ENCODE measurements at places on chromosomes 6 and 20. TPM values are rescaled to one million over a fixed set of nuclear protein-coding genes. Genes with fewer than 3 reads are reported as not detected.

Gene GMPR
- total RNA-seq, result 0.49 TPM

Gene ALDH8A1
- total RNA-seq, result not detected

Gene SLC22A1
- total RNA-seq, result 0.05 TPM

Gene WFDC5
- not detected for total RNA-seq

Gene TPBG
- total RNA-seq, result 14.6 TPM

Gene SLA2
- total RNA-seq, result not detected

Gene PLTP
- 78.4 TPM for total RNA-seq

Gene HLA-DRB5
- 40.9 TPM for total RNA-seq

Gene LHFPL5
- total RNA-seq, result not detected

Gene PMEPA1
- 15.9 TPM for total RNA-seq

Gene CLPSL2
- not detected for total RNA-seq

Gene RIPOR2
- total RNA-seq, result 0.53 TPM

Gene MLN
- total RNA-seq, result not detected

Gene C20orf141
- not detected for total RNA-seq

Gene WFDC10B
- not detected for total RNA-seq

Gene OPRM1
- not detected for total RNA-seq

Gene IPCEF1
- not detected for total RNA-seq

Gene CLIC5
- total RNA-seq, result not detected

Gene SRSF12
- total RNA-seq, result 0.05 TPM

Gene KCNQ5
- 5.9 TPM for total RNA-seq

Gene FAM209B
- total RNA-seq, result 1.1 TPM

Gene TRMT11
- 35.3 TPM for total RNA-seq

Gene KCNK17
- total RNA-seq, result 0.05 TPM

Gene CD83
- total RNA-seq, result 7.2 TPM

Gene VSX1
- not detected for total RNA-seq

Gene PM20D2
- total RNA-seq, result 11.9 TPM

Gene EGFL8
- 5.5 TPM for total RNA-seq

Gene LSM14B
- 40.3 TPM for total RNA-seq

Gene BANF2
- not detected for total RNA-seq

Gene GRIK2
- total RNA-seq, result 9.0 TPM

Gene ZNF391
- 3.7 TPM for total RNA-seq

Gene COX4I2
- total RNA-seq, result not detected

Gene PIGU
- total RNA-seq, result 19.4 TPM

Gene HLA-DRB1
- total RNA-seq, result 68.2 TPM

Gene FRMD1
- not detected for total RNA-seq

Gene PXMP4
- total RNA-seq, result 2.6 TPM

Gene PDYN
- total RNA-seq, result not detected

Gene NNAT
- not detected for total RNA-seq

Gene KHDC1L
- not detected for total RNA-seq

Gene SAMD3
- total RNA-seq, result 0.19 TPM

Gene APOM
- total RNA-seq, result 0.19 TPM

Gene FBXO5
- total RNA-seq, result 17.5 TPM

Gene IRF4
- total RNA-seq, result 3.3 TPM

Gene BPIFB4
- total RNA-seq, result not detected

Gene CRIP3
- not detected for total RNA-seq

Gene CST1
- total RNA-seq, result not detected

Gene CASS4
- total RNA-seq, result 0.03 TPM

Gene COL10A1
- not detected for total RNA-seq

Gene SOX18
- 1.2 TPM for total RNA-seq

Gene HNF4A
- total RNA-seq, result not detected

Gene PNLDC1
- not detected for total RNA-seq

Gene ABT1
- total RNA-seq, result 19.0 TPM

Gene MOG
- total RNA-seq, result 0.16 TPM

Gene NR2E1
- 0.05 TPM for total RNA-seq

Gene BTN1A1
- not detected for total RNA-seq

Gene PRND
- total RNA-seq, result not detected

Gene WFDC12
- not detected for total RNA-seq

Gene RBBP8NL
- total RNA-seq, result 0.03 TPM
